ENCODE measurements at places on chromosomes 3 and 15. TPM values are rescaled to one million over a fixed set of nuclear protein-coding genes. Genes with fewer than 3 reads are reported as not detected.

NXPE3 gene
- total RNA-seq = 23.1 TPM

DNA sequence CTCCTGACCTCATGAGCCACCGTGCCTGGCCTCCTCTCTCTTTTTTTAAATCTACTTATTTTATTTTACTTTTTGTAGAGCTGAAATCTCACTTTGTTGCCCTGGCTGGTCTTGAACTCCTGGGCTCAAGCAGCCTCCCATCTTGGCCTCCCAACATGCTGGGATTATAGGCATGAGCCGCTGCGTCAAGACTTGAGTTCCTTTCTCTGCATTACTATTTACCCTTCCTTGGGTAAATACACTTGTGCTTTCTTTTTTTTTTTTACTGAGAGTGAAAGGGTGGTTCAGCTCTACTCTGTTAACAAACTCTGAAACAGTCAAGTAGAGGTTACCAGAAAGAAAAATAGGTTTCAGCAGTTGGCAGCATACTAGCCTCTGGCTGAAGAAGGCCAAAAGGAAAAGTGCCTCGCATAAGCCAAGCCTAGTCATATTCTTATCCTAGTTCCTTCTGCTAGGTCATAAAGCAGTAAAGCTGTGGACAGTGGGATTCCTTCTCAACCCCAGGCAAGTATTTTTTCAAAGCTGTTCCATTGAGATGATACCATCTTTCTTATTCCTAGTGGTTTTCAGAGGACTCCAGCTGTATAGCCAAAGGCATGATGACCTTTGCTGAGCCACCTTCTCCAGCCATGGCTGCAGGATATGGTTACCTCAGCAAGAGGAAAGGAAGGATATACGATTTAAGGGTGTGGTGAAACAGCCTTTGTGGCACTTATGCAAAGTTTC is 135.1 kb downstream of the RBPMS2 start:
- DNase-seq = no peak

CAMK2N2 gene
- total RNA-seq = not detected

DNA sequence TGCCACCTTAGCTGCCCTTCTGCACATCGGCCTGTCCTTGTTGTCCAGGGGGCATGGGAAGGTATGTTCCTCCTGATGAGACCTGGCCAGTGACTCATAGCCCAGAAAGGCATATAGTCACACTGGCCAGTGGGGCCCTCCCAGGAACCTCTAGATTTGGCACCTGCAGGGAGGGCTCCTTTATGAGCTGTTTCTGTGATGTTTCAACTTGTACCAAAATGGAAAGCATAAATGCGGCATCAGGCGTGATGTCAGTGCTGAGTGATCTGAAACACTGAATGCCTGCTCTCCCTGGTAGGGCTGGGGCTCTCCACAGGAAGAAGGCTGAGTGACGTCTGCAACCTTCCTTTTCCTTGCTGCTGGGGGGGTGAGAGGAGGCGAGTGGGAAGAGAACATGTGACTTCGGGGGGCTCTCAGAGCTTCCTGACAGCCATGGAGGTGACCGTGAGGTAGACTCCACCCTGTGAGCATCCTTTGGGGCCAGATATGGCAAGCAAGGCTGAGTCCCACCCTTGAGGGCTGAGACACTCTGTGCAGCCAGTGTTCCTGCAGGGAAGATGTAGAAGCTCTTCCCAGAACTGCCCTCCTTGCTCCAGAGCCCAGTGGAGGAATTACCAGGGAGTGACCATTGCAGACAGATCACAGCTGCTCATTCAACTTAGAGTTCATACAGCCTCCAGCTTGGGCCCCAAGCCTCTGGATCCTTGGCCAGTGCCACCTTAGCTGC is 37.1 kb upstream of the APEH start:
- no peak for DNase-seq

GRCh38 chr3:17740721-17741141 is 1.7 kb downstream of the TBC1D5 start:
- peak; percentile 83 for DNase-seq

DNA sequence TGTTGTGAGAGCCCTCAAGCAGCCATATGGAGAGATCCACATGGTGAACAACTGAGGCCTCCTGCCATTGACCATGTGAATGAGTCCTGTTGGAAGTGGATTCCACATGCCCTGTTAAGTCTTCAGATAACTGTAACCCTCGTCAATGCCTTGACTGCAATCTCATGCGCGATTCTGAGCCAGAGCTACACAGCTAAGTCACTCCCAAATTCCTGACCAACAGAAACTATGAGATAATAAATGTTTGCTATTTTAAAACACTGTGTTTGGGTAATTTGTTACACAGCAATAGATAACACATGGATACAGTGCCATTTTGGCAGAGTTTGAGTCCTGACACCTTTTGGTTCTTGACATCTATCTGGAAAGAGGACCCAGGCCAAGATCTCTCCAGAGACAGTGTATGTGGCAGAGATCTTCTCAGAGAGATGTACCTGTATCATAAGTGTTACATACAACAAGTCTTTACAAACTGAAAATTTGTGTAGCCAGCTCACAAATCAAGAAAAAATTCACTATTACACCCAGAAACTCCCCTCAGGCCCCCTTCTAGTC is 34.5 kb upstream of the BNC1 start:
- no peak for DNase-seq
